ENCODE measurements at places on chromosomes 3 and 15.
A peak's percentile ranks its signal among the peaks of the same experiment; 100 is the strongest.

GRCh38 chr3:5767304-5767703 is 579.8 kb downstream of the EDEM1 start:
- DNase-seq: no peak

DNA sequence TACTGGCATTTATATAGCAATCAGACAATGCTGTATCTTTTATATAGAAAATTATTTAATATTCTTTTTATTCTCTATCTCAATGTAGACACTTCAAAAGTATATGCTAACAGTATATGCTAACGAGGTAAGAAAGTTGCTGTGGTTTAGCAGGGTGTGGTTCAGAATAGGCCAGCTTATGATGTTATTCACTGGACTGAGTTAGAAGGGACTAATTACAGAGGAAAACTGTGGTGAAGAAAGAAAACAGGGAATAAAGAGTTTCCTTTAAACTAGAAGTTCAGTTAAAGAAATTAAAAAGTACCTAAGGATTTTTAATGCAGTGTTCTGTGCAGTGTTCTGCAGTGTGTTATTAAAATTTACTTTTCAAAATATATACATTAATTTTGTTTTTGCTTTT is 59.4 kb downstream of the MYO9A start:
- DNase-seq: no peak

- no peak for DNase-seq
Measured at GRCh38 chr15:72271221-72271620, 1.1 kb downstream of the PARP6 start.

DNA sequence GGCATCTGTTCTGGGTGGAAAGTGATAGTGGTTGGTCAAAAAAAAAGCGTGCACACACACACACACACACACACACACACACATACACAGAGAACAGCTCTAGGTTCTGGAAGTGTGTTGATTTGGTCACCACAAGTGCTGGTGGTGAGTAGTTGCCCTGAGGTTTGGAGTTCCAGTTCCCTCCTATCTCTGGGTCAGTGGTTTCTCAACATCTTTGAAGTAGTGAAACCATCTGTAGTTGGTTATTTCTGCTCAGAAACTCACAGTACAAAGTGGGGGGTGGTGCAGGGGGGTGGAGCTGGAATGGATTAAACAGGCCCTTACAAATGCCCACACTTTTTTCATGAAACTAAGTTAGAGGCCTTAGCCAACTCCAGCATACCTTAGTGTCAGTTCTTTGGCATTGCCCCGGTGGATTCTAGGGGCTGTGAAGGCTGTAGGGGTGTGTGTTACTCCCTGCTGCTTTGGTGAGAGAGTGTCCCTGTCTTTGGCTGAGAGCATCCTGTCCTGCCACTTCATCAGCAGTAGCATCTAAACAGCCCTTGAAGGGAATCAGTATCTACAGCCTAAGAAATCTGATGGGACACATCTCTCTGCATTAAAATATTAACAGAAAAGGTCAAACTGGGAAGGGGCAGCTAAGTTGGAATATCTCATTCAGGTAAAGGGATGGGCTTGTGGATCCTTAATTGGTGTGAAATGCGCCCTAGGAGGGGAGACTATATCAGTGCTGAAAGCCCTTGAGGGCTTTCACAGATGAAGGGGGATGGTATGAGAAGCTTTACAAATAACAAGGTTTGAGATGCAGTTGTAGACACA is 20.6 kb downstream of the SMAD3 start:
- no peak for DNase-seq

DNA sequence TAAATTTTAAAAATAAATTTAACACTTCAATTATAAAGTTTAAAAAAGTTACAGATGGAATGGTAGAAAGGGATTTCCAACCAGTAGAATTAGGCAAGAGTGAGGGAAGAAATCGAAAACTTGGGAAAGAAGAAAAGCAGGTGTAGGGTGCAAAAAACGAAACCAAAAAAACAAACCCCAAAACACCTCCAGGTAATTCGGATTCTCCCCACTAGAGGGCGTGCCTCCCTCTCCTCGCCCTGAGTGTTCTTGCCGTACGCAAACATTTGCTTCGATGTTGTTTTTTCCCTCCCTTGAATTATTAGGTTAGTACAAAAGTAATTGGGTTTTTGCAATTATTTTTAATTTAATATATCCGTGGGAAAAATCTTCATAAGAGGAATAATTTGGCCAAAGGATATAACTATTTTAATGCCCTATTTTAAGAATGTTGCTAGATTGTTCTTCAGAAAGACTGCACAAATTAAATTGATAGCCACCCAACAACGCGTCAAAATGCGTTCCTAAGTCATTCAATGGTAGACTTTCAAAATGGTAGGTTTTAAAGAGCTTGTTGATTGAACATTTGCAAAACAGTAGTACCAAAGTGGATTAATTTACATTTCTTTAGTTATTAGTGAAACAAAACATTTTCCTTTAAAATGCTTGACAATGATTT is 63.7 kb downstream of the SLC30A4 start:
- DNase-seq: no peak

GRCh38 chr15:37107071-37107743 is 6.9 kb upstream of the MEIS2 start:
- no peak for DNase-seq

DNA sequence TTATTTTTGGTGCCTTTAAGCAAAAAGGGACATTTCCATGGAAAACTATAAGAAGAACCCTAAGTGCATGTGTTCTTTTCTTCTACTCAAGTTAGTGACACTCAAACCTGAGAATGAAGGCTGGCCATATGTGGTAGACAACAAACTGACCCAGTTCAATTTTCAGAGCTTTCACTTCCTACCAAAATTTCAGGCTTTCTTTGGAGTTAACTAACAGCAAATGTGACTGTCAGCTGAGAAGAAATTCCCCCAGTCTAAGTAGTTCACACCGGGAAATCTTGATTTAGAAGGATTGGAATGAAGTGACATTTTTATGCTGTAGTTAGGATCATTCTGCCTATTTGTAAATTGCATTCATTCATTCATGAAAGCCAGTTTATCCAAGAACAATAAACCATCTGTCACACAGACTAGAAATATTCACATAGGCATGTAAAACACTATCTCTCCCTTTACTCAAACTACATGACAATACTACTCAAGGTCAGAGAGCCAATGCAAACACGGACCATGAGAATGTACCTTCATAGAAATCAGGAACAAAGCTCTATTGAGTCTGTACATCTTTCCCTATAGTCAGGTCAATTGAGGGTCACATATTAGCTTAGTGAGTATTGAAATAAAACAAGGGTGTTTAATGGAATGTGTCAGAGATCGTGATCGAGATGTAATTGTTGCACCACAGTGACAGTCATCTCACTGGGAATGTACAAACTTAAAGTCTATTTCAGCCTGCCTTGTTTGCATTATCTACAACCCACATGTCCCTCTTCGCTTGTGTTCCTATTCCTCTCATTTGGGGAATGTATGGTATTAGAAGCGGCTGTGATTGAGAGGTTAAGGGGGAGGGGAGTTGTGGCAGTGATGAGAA is 113.8 kb upstream of the TGFBR2 start:
- DNase-seq: no peak

DNA sequence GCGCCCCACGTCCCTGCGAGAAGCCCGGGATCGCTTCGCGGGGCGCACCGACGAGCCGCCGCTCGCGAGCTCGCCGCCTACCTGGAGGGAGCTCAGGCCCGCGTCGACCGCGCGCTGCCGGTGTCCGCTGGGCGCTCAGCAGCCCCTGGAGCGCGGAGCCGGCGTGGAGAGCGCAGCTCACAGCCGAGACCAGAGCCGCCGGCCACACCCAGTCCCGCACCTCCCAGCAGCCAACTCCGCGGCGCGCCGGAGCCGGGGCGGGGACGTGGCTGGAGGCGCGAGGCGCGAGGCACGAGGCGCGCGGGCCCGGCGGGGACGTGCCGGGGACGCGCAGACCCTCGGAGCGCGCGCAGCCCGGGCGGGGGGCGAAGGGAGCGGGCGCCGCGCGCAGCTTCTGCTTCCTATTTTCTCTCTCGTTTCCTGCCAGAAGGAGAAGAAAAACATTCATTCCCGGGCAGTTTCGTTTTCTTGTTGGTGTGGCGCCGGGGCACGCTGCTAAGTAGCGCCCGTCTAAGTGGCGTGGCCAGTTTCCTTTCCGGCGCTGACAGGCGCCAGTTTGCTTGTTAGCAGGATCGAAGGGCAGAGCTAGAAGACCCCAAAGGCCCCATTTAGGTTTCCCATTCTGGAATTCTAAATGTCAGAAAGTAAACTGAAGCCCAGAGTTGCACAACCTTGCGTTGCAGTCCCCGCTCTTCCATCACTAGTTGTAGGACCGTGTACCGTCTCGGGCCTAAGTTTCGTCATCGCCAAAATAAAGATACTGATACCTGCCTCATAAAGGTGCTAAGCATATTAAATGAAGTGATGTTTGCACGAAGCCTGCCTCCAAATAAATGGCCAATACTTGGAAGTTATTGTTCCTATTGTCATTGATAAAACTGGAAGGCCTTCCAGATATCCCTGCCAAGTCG is at the start of gene GNB4:
GNB4 (minus strand) TSS at position 206 of the 911 bp plus-strand sequence. CDS start 25,270 bp downstream, outside the sequence.
- peak; percentile 71 for DNase-seq

- DNase-seq: no peak
Measured at GRCh38 chr3:15273227-15273626, 59.2 kb downstream of the SH3BP5 start.

DNA sequence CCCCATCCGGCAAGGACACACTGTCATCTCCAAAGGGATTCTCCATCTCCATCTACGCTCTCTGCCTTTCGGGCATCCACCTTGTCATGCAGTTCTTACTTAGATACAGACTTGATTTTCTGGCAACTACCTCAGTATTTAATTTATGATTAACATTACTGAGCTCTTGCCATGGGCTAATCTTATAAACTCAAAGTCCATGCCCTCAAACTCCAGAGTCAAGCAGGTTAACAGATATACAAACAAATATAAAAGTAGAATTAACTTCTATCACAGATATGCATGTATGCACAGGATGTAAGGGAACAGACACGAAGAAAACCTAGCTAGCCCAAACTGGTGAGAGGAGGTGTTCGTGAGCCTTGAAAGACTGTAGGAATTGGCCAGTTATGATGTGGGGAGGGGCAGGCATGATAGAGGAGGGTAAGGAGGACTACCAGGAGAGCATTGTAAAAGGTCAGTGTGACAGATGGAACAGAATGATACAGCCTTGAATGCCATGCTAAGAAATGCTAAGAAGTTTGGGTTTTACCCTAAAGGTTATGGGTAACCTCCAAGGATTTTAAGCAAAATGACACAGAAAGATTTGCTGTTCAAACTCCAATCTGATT is 334.3 kb downstream of the ULK4 start:
- DNase-seq: no peak

DNA sequence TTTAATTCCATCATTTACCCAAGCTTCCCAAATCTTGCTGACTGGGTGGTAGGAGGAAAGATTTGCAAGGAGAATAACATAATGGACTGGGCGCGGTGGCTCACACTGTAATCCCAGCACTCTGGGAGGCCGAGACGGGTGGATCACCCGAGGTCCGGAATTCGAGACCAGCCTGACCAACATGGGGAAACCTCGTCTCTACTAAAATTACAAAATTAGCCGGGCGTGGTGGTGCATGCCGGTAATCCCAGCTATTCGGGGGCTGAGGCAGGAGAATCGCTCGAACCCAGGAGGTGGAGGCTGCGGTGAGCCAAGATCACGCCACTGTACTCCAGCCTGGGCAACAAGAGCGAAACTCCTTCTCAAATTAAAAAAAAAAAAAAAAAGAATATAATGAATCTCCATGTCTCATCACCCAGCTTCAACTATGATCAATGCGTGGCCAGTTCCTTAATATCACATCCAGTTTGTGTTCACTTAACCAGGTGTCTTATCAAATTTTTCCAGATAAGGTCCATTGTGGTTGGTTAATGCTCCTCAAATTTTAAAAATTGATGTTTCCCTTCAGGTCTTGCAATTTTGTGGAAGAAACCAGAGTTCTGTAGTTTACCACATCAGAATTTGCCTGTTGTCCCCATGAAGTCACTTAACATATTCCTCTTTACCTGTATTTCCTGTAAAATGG is 1.3 kb upstream of the ABCF3 start:
- DNase-seq: no peak

- no peak for DNase-seq
Measured at GRCh38 chr3:67790043-67790442, 135.6 kb upstream of the SUCLG2 start.

GRCh38 chr3:142150271-142150670 is 927 bp upstream of the TFDP2 start:
- DNase-seq: no peak

DNA sequence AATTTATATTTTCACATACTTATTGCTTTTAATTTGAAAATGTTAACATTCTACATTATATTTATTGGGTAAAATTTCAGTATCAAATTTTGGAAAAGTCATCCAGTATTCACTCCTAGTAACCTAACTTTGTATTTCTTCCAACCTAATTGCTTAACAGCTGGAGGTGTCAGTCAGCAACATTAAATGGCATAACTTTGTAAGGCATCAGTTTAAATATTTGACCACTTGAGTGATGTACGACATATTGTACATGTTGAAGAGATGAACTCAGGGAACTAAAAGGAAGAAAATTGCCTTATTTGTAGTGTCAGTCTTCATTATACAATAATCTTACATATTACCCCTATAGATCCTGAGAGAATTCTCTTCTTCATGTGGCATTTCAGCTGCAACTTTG is 326.8 kb downstream of the NAALADL2 start:
- DNase-seq: no peak

GRCh38 chr15:29682781-29683180 is 139.5 kb downstream of the TJP1 start:
- no peak for DNase-seq

DNA sequence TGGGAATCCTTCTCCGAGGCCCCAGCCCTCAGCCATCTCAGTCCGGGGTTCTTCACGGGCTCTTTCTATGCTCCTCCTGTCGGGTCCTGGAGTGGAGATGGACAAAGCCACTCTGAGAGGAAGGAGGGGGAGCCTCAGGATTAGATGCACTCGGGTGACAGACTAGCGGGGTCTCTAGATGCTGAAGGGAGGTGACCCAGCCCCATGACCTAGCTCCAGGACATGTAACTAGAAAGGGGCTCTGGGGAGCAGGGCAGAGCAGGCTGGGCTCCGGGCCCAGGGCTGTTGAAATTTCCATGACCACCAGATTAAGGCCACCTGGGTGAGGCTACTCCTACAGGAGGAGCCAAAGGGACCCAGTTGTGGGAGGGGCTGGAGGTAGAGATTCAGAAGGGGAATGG is 14.8 kb upstream of the SKIC8 start:
- DNase-seq: no peak

DNA sequence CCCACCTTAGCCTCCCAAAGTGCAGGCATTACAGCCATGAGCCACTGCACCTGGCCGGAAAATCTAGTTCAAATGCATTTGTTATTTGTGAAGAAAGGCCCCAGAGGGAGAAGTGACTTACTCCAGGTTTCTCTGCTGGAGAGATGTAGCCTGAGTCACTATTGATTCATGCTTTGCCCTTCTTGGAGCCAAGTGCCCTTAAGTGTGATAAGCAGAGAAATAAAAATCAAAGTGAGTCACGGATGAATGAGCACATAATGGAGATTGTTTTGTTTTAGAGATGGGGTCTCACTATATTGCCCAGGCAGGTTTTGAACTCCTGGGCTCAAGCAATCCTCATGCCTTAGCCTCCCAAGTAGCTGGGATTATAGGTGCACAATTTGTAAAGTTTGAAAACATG is 33.1 kb downstream of the CDC25A start:
- DNase-seq: no peak

DNA sequence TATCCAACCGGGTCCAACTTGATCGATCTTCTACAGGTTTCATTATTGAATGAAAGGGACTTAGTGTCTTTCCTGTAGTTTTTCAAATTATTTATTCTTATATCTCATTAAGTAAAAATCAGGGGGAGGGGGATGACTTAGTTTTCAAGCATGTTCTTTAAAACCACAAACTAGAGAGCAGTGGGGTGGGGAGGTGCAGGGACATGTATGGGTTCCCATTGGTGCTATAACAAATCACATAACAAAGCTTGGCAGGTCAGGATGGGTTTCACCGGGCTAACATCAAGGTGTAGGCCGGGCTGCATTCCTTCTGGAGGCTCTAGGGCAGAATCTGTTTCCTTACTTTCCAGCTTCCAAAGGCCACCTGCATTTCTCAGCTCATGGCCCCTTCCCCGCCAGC is 32.7 kb downstream of the CCNL1 start:
- DNase-seq: no peak

Data from NCI-H1048 (cell line).